ENCODE measurements at places on chromosomes 1 and 21.

DNA sequence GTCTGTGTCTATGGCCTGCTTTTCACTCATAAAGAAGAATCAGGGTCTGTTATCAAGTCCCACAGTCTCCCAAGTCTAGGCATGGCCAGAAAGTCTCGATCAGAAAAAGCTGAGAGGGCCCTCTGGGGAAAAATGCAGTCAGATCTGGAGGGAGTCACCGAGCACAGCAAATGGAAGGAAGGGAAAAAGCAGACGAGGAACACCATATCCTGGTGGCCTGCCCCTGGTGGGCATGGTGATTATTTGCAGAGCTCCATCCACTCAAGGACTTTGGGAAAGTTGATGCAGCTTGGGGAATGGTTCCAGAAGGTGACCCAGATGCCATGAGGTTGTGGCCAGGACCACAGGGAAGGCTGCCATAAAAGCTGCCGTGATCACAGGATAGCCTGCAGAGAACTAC is 189.1 kb downstream of the CLIC6 start:
- no peak for DNase-seq

- DNase-seq, result no peak
Measured at GRCh38 chr1:186188736-186189135, 186.3 kb downstream of the TPR start.

- no peak for DNase-seq
Measured at GRCh38 chr1:111422546-111423391, 4.8 kb downstream of the OVGP1 start.

- no peak for DNase-seq
Measured at GRCh38 chr1:171666114-171666769, 13.8 kb upstream of the MYOC start.

DNA sequence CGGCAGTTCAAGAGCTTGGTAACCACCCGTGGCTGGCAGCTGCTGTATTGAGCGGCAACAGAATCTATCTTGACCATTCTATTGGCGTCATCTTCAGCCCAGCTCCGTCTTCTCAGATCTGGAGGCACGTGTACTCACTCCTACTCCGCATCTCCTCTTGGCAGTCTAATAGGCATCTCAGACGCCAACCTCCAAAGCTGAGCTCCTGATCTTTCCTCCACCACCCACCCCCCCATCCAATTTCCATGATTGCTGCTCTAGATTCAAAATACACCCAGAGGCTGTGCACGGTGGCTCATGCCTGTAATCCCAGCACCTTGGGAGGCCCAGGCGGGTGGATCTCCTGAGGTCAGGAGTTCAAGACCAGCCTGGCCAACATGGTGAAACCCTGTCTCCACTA is 84.6 kb upstream of the CASZ1 start:
- DNase-seq, result no peak

Measured in stimulated activated CD4-positive, alpha-beta T cell treated with anti-CD3 and anti-CD28 coated beads, TNF-alpha, amount 100 ng/mL, for 4 hours (primary cell).